Stimulated activated CD4-positive, alpha-beta T cell treated with anti-CD3 and anti-CD28 coated beads, Interleukin-4, amount 100 ng/mL, for 4 hours (primary cell): ENCODE measurements at places on chromosomes 5 and 9.

- no peak for DNase-seq
Measured at GRCh38 chr5:9829621-9830020, 199.5 kb upstream of the TAS2R1 start.

GRCh38 chr5:157592594-157592993 lies 17.0 kb upstream of the ADAM19 start:
- DNase-seq = no peak

DNA sequence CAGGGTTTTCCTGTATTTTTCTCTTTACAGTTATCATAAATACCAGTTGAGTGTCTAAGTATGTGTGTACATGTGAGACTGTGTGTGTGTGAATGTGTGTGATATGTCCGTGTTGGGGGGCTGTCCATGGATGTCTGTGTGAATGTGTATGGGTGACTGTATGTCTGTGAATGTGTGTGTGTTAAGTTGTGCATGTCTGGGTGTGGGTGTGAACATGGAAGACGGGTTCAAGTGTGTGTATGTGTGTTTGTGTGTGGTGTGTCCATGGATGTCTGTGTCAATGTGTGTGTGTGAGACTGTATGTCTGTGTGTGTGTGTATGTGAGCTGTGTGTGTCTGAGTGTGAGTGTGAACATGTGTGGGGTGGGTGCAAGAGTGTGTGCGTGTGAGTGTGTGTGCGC lies 55.0 kb downstream of the VAV2 start:
- DNase-seq = no peak

DNA sequence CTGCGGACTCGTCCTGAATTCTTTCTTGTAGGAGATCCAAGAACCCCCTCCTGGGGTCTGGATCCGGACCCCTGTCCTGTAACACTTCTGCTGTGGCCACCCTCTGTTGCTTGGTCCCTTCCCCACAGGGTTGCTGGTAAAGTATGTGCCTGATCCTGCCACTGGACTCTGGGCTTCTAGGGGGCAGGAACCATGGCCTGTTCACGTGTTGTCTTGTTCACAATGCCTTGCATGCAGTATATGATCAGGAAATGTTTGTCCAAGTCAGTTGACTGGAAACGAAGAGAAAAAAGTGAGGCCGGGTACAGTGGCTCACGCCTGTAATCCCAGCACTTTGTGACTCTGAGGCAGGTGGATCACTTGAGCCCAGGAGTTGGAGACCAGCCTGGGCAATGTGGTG lies 139.3 kb upstream of the ALDH1B1 start:
- DNase-seq = no peak
